ENCODE measurements at places on chromosomes 7 and 10. TPM values are rescaled to one million over a fixed set of nuclear protein-coding genes. Genes with fewer than 3 reads are reported as not detected.

DNA sequence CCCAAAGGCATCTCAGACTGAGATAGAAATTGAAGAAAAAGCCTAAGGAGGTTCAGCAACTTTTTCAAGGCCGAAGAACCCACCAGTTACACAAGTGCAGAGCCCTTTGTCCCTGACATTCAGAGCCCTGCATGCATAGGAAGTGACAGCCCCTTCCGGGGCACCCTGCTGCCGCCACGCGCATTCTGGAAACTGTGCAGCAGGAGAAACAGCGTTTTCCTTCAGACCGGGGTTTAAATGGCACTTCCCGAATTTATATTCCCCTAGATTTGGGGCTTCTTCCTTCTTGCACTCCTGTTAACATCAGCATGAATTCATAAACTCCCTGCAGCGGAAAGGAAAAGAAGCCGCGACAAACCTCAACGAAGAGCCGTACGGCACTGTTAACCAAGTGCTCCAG, 190.5 kb upstream of the C7orf33 start:
- DNase-seq: no peak

DNA sequence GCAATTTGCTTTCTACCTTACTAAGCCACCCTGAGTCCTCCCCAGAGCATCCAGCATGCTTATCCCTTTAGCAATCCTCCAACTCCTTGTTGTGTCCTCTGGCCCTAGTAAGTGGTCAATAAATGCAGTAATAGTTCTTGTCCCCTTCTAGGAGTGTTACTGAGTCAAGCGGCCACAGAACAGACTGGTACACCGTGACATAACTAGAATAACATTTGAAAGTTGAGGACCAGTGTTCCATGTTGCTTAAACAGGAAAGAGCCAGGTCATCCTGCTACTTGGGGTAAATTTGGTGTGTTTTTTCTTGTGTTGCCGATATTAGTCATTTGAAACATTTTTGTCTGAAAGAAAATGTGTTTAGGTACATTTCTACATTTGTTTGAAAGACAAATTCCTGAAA, 4.8 kb upstream of the CDK6 start:
- no peak for DNase-seq

DNA sequence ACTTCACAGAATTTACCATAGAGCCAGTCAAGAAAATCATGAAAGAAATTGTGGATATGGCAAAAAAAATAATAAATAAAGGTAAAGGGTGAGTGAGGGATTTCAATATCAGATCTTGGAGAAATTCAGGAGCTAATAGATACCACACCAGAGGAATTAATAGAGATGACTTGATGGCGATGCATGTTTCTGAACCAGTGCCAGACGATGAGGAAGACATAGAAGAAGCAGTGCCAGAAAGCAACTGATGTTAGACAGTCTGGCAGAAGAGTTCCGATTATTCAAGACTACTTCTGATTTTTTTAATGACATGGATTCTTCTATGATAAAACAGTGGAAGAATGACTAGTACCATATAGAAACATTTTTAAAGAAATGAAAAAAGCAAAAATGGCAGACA, 314.7 kb downstream of the BICC1 start:
- DNase-seq: no peak

DNA sequence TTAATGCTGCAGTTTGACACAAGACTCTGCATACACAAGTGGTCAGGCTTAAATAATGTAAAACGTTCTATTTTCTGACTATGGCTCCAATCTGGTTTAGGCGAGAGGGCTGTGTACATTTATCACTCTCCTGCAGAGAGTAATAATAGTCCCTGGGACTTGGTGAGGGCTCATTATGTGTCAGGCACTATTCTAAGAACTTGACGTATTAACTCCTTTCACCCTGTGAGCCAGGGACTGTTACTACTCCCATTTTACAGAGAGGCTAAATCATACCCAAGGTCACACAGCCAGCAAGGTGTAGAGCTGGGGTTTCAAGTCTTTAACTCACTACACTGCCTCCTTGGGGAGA, 187.2 kb upstream of the LYZL2 start:
- no peak for DNase-seq

RRP12 gene
- total RNA-seq: 19.6 TPM
